ENCODE measurements at places on chromosomes 12 and 14. TPM values are rescaled to one million over a fixed set of nuclear protein-coding genes. Genes with fewer than 3 reads are reported as not detected.

CPNE8 gene
- total RNA-seq, result 12.9 TPM

RNF212B gene
- not detected for total RNA-seq

KRT71 gene
- total RNA-seq, result not detected

MYL6 gene
- 1,190 TPM for total RNA-seq

MANSC1 gene
- 3.9 TPM for total RNA-seq

SMOC1 gene
- total RNA-seq, result 12.9 TPM

IFNG-AS1 gene
- total RNA-seq, result 0.07 TPM

NEUROD4 gene
- not detected for total RNA-seq

SLCO1C1 gene
- total RNA-seq, result 2.0 TPM

KRT1 gene
- total RNA-seq, result not detected

SPX gene
- total RNA-seq, result 1.2 TPM

TDRD9 gene
- 8.5 TPM for total RNA-seq

SLC39A2 gene
- total RNA-seq, result not detected

METTL1 gene
- total RNA-seq, result 6.2 TPM

SERPINA10 gene
- not detected for total RNA-seq

TMEM30B gene
- 0.86 TPM for total RNA-seq

TAS2R31 gene
- total RNA-seq, result 3.7 TPM

STX2 gene
- total RNA-seq, result 34.9 TPM

ALG10 gene
- 7.1 TPM for total RNA-seq

ANKRD33 gene
- total RNA-seq, result 0.03 TPM

MMP19 gene
- 16.2 TPM for total RNA-seq

ANO4 gene
- total RNA-seq, result 0.26 TPM

RDH16 gene
- 0.13 TPM for total RNA-seq

GALNT6 gene
- 11.6 TPM for total RNA-seq

GPHN gene
- total RNA-seq, result 17.0 TPM

SERPINA4 gene
- total RNA-seq, result not detected

PTGDR gene
- total RNA-seq, result 2.6 TPM

LGR5 gene
- 2.2 TPM for total RNA-seq

NR1H4 gene
- not detected for total RNA-seq

CHGA gene
- not detected for total RNA-seq

SALL2 gene
- total RNA-seq, result 5.0 TPM

RERGL gene
- total RNA-seq, result not detected

ACAD10 gene
- total RNA-seq, result 18.6 TPM

PTMS gene
- 47.1 TPM for total RNA-seq

RAD9B gene
- total RNA-seq, result 0.46 TPM

LRRC10 gene
- not detected for total RNA-seq

ACOT4 gene
- total RNA-seq, result 0.98 TPM

FAM90A1 gene
- total RNA-seq, result 0.13 TPM

MIP gene
- total RNA-seq, result 0.13 TPM

POTEM gene
- total RNA-seq, result not detected

HIGD1C gene
- total RNA-seq, result not detected

ENTPD5 gene
- total RNA-seq, result 15.7 TPM

GPD1 gene
- 0.20 TPM for total RNA-seq

SAV1 gene
- 26.7 TPM for total RNA-seq

CLEC9A gene
- not detected for total RNA-seq

BICDL1 gene
- not detected for total RNA-seq

PIANP gene
- total RNA-seq, result 1.3 TPM

KRT7 gene
- total RNA-seq, result 15.0 TPM

SLC17A8 gene
- not detected for total RNA-seq

DHRS2 gene
- total RNA-seq, result not detected

GNS gene
- total RNA-seq, result 277 TPM

AQP2 gene
- total RNA-seq, result not detected

Measured in smooth muscle cell of the pulmonary artery (primary cell).